ENCODE measurements at places on chromosomes 16 and 17.

DNA sequence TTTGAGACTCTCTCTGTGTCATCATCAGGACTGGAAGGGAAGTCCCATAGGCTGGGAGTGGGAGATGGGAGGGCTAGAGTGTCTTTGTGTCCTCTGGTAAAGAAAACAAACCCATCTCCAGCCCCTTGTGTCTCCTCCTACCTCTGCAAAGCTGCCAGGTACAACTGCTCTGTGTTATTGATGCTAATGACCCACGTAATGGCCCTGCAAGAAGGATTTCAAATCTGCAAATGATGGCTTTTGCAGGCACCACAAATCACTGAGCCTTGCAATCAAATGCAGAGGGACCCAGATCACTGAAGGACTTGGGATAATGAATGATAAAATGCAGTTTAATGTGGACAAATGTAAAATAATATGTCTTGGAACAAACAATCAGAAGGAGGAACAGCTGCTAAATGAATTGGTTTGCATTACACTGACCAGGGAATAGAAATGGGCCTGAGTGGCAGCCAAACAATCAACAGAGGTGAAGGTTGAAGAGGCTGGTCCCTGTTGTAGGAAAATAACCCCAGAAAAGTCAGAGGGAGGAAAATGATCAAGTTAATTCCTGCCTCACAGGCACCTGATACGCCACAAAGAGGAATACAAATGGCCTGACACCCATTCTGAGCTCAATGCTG is 425.1 kb downstream of the UTP18 start:
- no peak for DNase-seq

DNA sequence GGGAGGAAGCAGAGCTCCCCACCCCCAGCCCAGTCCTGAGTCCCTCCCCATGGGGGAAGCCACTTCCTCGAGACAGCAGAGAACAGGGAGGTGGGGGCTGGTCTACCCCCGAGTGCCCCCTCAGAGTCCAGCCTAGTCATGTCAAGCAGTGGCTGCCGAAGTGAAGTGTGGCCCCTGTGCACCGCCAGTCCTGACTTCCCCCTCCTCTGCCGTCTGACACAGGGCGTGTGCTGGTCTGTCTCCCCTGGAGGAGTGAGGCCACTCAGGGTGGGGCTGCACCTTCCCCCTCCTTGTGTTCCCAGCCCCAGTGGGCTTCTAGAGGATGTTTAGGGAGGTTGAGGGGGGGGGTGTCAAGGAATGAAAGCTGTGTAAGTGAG is 46.9 kb downstream of the MRC2 start:
- no peak for DNase-seq

DNA sequence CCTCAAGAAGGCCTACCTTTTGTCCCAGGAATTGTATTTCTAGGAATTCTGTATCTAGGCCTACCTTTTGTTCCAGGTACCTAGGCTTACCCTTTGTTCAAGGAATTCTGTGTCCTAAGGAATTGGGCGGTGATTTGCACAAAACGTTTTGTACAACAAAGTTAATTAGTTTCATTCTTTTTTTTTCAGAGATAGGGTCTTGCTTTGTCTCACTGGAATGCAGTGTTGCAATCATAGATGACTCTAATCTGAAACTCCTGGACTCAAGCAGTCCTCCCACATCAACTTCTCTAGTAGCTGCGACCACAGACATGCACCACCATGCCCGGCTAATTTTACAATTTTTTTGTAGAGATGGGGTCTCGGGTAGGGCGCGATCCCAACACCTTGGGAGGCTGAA is 7.0 kb downstream of the CDR2L start:
- DNase-seq = no peak

DNA sequence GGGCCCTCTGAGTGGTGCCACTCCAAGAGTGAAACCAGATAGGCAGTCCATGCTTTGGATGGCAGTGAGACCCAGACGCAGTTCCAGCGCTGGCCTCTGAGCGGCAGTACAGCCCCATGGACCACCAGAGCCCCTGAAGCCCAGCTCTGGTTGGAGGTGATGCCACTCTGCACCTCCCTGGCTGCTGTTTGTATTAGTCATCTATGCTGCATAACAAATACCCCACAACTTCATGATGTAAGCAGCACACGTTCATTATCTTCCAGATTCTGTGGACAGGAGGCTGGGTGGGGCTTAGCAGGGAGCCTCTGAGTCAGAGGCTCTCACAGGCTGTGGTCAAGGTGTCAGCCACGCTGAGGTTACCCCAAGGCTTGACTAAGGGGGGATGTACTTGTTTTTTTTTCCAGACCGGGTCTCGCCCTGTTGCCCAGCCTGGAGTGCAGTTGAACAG is 5.1 kb upstream of the NME4 start:
- DNase-seq = peak; percentile 74

GRCh38 chr16:72723781-72724180 is 324.1 kb downstream of the ZFHX3 start:
- no peak for DNase-seq

GRCh38 chr16:59690216-59690615 is 956.1 kb upstream of the GOT2 start:
- no peak for DNase-seq

DNA sequence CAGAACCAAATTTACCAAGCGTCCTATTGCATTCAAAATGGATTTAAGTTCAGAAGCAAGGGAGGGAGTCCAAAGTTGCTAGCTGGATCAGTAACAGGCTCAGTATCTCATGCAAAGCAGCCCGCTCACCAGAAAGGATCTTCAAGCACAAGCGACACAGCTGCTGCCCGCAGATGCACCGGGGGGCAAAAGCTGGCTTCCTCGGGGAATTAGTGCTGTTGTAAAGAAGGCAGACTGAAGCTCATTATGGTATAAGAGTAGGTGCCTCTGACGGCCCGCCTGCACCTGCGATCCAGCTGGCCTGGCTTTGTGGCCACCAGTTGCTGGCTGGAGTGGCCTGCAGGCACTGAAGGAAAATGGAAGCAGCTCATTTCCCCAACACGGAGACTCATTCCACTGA is 128.4 kb upstream of the RCVRN start:
- no peak for DNase-seq

DNA sequence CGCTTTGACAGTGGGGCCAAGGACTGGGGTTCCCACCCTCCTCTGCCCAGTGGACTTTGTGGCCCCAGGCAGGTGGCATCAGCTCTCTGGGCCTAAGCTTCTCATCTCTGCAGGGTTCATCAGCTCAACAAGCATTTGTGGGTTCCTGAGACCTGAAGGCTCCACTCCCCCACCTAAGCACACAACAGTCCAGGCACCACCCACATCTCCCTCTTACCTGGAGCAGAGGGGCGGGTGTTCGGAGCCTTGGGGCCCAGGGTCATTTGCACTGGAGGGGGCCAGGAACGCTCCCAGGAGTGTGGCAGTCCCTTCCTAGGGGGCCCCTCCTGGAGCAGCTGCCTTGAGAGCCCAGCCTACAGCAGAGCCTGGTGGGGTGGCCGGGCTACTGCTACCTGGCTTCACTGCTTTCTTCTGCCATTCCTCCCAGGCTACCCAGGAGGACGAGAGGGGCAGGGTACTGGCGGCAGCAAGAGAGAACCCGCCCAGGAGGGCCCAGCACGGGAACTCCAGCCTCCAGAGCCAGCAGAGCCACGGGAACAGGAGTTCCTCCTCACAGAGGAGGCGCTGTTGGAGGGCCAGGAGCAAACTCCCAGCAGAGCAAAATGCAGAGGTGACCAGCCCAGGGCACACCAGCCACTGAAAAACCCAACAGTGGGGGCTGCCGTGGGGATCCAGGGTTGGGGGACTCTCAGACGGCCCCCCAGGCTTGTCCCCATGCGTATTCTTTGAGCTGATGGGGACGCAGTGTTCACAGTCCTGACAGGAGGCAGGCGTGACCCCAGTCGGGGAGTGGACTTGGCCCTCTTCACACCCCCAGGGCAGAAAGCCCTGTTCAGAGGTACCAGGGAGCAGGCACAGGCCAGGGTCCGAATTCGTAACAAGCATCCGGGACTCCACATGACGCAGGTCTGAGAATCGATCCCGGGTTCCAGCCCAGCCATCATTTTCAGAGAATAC is 35.1 kb upstream of the SLC38A10 start:
- no peak for DNase-seq

DNA sequence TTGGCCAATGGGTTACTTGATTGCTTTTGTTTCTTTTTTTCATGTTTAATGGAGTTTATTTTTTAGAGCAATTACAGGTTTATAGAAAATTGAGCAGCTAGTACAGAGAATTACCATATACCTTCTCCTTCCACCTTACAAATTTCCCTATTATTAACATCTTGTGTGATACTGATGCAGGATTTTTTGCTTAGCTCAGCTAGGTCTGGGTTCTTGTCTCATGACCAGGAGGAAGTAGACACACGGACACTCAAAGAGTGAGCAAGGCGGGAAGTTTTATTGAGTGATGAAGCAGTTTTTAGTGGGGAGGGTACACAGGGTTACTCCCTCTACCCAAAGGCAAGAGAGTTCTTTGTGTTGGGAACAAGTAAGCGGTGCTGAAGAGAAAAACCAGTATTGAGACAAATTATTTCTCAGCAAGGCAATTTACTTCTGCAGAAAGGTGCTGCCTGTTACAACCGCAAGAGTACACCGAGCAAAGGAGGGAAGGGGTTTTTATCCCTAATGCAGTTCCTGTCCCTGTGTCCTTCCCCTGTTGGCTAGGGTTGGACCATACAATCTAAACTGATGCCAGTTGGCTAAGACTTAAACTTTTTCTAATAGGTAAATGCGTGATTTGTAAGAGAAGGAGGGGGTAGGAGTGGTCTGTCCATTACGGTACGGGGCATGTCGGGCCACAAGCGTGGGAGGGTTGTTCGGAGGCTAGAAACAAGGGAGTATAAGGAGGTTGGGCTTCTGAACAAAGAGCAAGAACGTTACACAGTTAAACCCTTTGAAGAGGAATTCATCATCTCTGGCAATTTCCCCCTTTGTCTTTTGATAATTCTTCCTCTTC is 26.9 kb downstream of the SEC14L1 start:
- peak; percentile 81 for DNase-seq

- DNase-seq = peak; percentile 75
Observed at GRCh38 chr16:46908540-46909372, 24.6 kb downstream of the GPT2 start.

DNA sequence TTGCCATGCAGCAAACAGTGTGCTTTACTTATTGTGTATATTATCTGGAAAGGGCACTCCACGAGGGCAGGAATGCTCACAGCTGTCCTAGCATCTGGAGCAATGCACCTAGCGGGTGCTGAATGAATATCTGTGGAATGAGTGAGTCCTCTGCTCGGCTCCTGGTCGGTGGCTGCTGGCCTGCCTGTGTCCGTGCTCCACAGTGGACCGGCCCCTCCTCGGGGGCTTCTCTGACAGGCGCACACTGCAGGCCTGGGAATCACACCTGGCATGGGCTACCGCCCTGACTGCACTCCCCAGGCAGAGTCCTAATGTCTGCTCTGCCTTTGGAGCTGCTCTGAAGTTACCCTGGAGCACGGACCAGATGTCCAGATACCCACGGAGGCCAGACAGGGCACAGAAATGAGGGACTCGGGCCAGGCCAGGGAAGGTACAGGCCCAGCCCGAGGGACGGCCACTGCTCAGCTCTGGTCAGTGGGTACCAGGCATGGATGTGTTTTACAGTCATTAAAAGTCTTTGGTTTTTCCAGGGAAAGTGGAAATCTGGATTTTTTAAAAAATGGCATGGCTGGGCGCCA is 21.1 kb upstream of the AKTIP start:
- no peak for DNase-seq

- no peak for DNase-seq
Observed at GRCh38 chr16:55955424-55955823, 80.3 kb upstream of the CES5A start.

GRCh38 chr17:42362245-42362961 is 25.8 kb downstream of the STAT3 start:
- DNase-seq = no peak

DNA sequence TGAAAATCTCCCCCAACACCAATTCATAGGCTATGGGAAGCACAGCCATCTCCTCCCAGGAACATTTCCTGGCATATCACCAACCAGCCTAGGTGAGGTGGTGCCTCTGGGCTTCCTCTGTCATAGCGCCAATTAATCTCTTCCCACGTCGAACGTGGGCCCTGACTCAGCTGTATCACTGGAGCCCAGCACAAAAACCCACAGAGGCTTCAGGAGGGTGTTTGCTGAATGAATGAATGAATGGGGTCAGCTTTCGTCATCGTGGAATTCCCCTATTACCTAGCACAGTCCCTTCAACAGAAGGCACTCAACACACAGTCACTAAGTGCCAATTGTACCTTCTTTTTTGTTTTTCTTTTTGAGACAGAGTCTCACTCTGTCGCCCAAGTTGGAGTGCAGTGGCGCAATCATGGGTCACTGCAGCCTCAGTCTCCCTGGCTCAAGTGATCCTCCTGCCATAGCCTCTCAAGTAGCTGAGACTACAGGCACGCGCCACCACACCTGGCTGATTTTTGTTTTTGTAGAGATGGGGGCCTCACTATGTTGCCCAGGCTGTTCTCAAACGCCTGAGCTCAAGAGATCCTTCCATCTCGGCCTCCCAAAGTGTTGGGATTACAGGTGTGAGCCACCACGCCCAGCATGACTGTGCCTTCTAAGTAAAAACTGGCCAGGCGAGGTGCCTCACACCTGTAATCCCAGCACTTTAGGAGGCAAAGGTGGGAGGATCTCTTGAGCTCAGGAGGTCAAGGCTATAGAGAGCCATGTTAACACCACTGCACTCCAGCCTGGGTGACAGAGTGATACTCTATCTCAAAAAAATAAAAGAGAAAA is 4.1 kb downstream of the ZNF688 start:
- no peak for DNase-seq

- DNase-seq = no peak
Observed at GRCh38 chr17:48231995-48232959, 124.7 kb downstream of the SNX11 start.

GRCh38 chr16:85757341-85757822 is 6.5 kb upstream of the C16orf74 start:
- DNase-seq = no peak

DNA sequence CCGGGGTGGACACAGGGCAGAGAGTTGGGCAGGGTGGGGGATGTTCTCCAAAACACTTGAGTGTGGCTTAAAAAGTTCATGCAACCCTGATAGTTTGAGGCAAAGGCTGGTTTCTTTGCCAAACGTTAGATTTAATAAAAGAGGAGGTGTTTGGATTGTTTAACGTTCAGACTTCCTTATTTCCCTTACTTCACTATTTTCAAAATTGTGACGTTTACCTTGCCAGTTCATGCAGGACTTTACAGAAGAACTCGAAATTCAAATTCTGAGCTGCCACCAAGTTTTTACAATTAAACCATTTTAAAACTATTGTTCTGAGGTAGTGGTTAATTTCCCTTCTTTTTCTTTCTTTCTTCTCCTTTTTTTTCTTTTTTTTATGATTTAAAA is 5.5 kb downstream of the SEC14L1 start:
- no peak for DNase-seq

DNA sequence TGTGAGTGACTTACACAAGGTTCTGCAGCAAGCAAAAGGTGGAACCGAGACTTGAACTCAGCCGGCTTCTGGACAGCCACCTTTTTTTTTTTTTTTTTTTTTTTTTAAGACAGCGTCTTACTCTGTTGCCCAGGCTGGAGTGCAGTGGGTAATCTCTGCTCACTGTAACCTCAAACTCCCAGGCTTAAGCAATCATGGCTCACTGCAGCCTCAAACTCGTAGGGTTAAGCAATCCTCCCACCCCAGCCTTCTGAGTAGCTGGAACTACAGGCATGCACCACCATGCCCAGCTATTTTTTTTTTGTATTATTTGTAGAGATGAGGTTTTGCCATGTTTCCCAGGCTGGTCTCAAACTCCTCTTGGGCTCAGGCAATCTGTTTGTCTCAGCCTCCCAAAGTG is 55.2 kb upstream of the GOT2 start:
- DNase-seq = no peak

All from testis (tissue), 5 donors.